ENCODE measurements at places on chromosomes 12 and 14. TPM values are rescaled to one million over a fixed set of nuclear protein-coding genes. Genes with fewer than 3 reads are reported as not detected.
A peak's percentile ranks its signal among the peaks of the same experiment; 100 is the strongest.

The ABHD12B gene
- 156 TPM for total RNA-seq

The PROX2 gene
- total RNA-seq, result 0.04 TPM

The GRIP1 gene
- total RNA-seq, result 22.5 TPM

The SERPINA5 gene
- 2.2 TPM for total RNA-seq

- DNase-seq, result no peak
Measured at GRCh38 chr14:105447651-105448640, 26.7 kb upstream of the CRIP2 start.

GRCh38 chr12:288687-289086, 26.1 kb upstream of the SLC6A13 start:
- DNase-seq, result no peak

DNA sequence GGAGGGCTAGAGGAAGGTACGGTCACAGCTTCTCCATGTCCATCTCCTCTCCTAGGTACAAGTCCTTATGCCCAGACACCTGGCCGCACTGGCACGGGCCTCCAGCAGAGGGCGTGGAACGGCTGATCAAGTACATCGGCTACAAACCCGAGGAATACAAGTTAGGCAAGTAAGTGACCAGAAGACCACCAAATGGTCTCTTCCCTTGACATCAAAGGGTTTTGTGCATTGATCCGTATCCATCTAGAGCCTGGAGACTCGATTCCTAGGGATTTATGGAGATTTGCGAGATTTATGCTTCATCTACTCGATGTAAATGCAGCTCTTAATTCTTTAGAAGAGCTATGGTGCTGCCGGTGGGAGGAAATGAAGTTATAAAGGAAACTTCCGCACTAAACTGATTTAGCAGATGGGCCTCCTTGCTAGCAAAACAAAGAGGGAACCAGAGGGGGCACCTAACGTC, 44.2 kb downstream of the KCTD10 start:
- peak; percentile 96 for DNase-seq

DNA sequence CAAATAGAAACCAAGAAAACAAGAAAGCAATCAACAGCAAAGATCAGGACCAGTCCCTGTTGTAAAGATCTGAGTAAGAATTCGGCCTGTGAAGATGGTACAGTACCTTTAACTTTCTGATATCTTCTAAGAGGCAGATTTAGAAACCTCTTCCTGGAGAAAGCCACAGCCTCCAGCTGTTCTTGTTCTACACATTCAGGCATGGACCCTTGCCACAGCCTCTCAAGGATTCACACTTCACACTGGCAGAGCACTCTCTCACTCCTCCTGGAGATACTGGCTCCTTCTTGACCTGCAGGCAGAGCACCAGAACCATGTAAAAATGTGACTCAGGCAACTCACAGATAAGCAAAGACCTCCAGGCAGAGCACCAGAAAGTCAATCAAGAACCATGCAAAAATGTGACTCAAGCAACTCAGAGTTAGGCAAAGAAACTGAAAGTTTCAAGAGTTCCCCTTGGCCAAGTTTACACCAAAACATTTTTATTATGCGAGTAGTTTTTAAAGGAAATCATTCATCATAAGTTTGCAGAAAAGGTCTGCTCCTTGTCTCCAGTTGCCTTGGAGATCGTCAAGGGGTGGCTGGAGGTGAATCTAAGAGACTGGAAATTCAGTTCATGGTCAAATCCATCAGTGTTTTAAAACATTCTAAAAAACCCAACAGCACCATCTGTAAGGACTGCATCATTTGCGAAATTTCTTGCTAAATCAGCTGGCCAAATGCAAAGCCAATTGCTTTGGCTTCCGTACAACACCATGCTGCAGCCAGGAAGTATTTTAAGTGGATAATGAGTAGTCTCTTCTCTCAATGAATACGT, 119.3 kb upstream of the MDM1 start:
- DNase-seq, result no peak

DNA sequence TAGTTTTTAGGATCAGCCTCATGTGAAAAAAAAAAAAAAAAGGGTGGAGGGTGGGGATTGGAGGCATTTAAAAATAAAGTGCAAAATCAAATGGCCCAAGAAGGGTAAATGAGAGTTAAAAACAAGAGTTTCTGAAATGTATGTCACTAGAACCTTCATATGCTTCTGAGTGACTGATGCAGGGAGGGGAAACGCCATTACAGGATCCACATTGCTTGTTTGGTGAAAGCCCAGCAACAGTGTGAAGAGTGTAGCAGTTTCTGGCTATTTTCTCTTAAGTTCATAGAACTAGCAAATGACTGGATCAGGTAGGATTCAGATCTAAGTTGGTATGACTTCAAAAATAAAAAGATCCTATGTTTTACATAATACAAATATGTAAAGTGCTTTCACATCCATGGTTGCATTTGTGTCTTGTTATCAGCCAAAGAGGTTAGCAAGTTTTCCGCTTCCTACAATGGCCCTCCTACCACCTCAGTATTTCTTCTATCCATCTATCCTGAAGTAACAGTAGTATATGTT, 2.9 kb downstream of the CHPT1 start:
- DNase-seq, result no peak

DNA sequence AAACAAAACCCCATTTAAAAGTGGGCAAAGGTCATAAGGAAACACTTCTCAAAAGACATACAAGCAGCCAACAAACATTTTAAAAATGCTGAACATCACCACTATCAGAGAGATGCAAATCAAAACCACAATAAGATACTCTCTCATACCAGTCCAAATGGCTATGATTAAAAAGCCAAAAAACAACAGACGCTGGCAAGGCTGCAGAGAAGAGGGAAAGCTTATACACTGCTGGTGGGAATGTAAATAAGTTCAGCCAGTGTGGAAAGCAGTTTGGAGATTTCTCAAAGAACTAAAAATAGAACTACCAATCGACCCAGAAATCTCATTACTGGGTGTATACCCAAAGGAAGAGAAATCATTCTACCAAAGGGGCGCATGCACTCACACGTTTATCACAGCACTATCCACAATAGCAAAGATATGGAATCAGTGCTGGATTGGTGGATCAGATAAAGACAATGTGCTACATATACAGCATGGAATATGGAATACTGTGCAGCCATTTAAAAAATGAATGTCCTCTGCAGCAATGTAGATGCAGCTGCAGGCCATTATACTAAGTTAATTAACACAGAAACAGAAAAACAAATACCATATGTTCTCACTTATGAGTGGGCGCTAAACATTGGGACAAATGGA, 102.1 kb upstream of the DAAM1 start:
- no peak for DNase-seq

GRCh38 chr14:34201909-34202637, 251.2 kb upstream of the EGLN3 start:
- DNase-seq, result no peak

DNA sequence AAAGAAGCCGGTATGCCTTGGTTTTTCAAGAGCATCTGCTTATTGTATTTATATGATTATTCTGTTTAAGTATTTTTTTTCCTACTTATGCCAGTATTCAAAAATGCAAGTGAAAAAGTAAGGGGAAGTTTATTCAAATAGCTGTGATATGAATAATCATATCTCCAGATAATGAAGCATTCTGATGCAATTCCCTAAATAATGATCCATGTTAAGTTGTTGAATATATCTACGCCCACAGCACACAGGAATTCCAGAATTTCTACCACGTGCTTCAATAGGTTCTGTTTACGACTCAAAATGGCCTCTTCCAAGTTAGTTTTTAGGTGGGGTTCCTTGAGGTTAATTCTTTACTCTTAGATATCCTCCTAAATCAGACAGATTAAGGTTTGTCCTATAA, 208.3 kb downstream of the NAV3 start:
- DNase-seq, result no peak

DNA sequence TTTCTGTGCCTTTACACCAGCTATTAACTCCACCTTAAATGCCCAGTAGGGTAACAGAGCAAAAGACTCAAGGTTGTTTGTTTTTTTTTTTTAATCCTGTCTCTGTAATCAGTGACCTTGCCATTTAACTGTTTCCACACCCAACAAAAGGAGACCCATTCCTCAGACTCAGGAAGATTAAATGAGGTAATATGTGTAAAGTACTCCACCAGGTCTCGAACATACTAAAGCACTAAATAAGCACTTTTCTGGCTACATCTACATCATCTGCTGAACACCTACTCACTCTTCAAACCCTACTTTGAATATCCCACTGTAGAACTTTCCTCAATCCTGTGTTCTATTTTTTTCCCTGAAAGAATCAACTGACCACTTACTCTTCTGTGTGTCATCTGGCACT, 4.1 kb downstream of the SLC2A13 start:
- no peak for DNase-seq
